Stimulated activated CD4-positive, alpha-beta T cell treated with anti-CD3 and anti-CD28 coated beads, Interleukin-15, amount 100 ng/mL, for 48 hours (primary cell): ENCODE measurements at places on chromosomes 16 and 17.

GRCh38 chr16:62872339-62872738 lies 836.1 kb upstream of the CDH8 start:
- no peak for DNase-seq

GRCh38 chr17:40552806-40553693 lies 12.2 kb downstream of the CCR7 start:
- no peak for DNase-seq

DNA sequence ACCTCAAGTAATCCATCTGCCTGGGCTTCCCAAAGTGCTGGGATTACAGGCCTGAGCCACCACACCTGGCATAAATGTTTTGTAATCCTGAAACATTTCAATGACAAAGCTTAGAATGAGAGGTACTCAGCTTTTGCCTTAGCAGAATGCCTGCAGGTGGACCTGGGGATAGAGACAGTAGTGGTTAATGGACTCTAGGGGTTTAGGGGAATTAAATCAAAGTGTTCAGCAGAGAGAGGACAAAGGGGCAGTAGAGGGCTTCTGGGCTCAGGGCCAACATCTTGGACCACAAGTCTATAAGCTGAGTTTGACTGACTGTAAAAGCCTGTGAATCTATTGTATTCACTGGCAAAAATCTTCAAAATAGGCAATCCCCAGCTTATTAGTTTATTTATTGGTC lies 36.0 kb upstream of the MED13 start:
- DNase-seq: no peak

DNA sequence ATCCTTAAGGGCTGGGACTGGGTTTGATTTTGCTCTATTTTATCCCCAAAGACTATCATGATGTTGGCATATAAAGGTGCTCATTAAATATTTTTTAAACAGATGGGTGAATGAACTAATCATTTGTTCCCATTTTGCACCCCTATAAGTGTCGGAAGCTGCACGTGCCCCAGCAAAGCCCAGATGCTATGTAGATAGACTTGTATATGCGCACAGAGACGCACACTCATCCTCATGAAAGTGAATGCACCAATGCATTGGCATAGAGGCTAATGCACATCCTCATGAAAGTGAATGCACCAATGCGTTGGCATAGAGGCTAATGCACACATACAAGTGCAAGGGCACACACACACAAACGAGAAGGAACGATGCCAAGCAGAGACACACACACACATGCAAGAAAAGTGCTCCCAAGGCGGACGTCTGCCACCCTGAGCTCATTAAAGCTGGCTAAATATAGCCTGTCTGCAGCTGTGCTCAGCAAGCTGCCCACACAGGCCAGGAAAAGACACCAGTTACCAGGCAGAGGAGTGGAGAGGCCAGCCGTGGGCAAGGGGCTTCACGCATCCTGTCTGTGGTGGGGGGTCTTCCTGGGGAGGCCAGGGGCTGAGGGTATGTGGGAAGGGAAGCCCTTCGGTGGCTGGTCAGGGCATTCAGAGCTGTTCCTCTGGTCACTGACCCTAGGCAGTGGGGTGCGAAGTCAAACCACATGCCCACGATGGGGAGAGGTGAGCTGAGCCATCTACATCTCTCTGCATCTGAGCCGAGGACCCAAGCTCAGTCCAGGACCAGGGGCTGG lies 52.6 kb downstream of the PIMREG start:
- no peak for DNase-seq

DNA sequence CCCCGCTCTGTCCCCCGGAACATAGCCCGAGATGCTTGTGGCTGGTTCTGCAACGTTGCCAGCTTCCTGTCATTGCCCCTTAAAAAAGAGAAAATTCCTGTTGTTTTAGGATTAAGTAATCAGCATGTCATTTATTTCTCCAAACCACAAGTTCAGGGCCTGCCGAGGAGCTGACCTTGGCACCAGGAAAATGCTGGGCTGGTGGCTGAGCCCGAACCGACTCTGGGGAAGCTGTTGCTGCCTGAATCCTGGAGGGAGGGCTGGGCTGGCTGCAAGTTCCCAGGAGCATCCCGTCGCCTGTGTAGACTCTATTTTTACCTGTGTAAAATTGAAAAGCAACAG lies 130.9 kb upstream of the FOXF1 start:
- no peak for DNase-seq
